ENCODE measurements at places on chromosomes 5 and 9. TPM values are rescaled to one million over a fixed set of nuclear protein-coding genes. Genes with fewer than 3 reads are reported as not detected.

- H3K27me3 ChIP-seq = peaks cover 7% of the 10 kb centered on the region
- peaks cover 30% of the 10 kb centered on the region for H3K4me1 ChIP-seq
- DNase-seq = no peak
- no peak overlapping the region for H3K27ac ChIP-seq
- H3K4me3 ChIP-seq = no peak overlapping the region
- H3K36me3 ChIP-seq = peaks cover 1% of the 10 kb centered on the region
Measured at GRCh38 chr5:122295138-122295537, 16.9 kb upstream of the SNCAIP start.

Gene CTSV
- 10.5 TPM for total RNA-seq

Gene COL5A1
- total RNA-seq = 21.5 TPM

GRCh38 chr5:145764325-145764724 lies 70.8 kb downstream of the PRELID2 start:
- H3K27me3 ChIP-seq = no peaks in the 10 kb centered on the region
- no peak for DNase-seq
- H3K27ac ChIP-seq = no peak overlapping the region
- peaks cover 18% of the 10 kb centered on the region for H3K4me1 ChIP-seq
- no peak overlapping the region for H3K4me3 ChIP-seq

GRCh38 chr9:121369595-121370265 lies at the start of gene STOM:
Gene STOM (minus strand): TSS chr9:121370250. CDS start chr9:121370187, 63 bp downstream.
- peaks cover 19% of the 10 kb centered on the region for H3K27me3 ChIP-seq
- H3K4me1 ChIP-seq = peaks cover 25% of the 10 kb centered on the region
- no peak for DNase-seq
- H3K4me3 ChIP-seq = peak within 1 kb of the TSS; percentile 73

Gene NIM1K
- total RNA-seq = 0.19 TPM

GRCh38 chr9:87613265-87614111 lies 112.4 kb upstream of the CTSL start:
- H3K36me3 ChIP-seq = peaks cover 41% of the 10 kb centered on the region
- DNase-seq = no peak
- H3K4me1 ChIP-seq = peaks cover 36% of the 10 kb centered on the region
- H3K27me3 ChIP-seq = no peaks in the 10 kb centered on the region
- no peak overlapping the region for H3K4me3 ChIP-seq

Gene MPDZ
- 67.2 TPM for total RNA-seq

DNA sequence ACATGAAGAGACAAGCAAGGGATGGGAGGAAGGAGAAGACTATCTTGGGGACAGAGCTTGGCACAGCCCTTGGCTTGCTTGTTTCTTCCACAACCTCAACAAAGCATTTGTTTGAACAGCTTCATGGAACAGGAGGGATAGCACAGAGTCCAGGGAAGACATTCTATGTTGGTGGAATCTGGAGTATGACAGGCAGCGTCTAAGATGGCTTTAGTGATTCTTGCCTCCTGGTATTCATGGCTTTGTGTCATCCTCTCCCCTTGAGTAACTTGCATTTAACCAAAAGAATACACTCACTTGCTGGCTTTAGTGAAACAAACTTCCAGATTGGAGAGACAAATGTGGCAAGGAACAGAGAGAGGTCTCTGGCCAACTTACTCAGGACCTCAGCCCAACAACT lies 30.8 kb upstream of the RECK start:
- H3K27ac ChIP-seq = no peak overlapping the region
- no peaks in the 10 kb centered on the region for H3K36me3 ChIP-seq
- no peaks in the 10 kb centered on the region for H3K4me1 ChIP-seq
- peaks cover 57% of the 10 kb centered on the region for H3K27me3 ChIP-seq
- no peak overlapping the region for H3K4me3 ChIP-seq

Gene TEK
- total RNA-seq = not detected

DNA sequence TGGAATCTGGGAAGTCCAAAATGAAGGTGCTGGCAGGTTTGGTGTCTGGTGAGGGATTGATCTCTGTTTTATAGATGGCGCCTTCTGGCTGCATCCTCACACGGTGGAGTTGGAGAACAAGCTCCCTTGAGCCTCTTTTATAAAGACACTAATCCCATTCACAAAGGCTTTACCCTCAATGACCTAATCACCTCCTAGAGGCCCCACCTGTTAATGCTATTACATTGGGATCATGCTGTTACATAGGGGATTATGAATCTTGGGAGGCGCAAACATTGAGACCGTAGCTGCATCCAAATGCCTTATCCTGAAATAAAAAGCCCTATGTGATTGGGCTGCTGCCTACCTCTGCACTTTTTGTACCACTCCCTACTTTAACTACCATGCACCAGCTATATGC lies 197.1 kb upstream of the HMHB1 start:
- no peak overlapping the region for H3K27ac ChIP-seq
- H3K4me3 ChIP-seq = no peak overlapping the region
- H3K4me1 ChIP-seq = no peaks in the 10 kb centered on the region

Data from progenitor cell of endocrine pancreas (in vitro differentiated cells).